NCI-H510A treated with DMSO at 0.1 percent for 48 hours (cell line): ENCODE measurements at places on chromosomes 6 and 20.
A peak's percentile ranks its signal among the peaks of the same experiment; 100 is the strongest.

DNA sequence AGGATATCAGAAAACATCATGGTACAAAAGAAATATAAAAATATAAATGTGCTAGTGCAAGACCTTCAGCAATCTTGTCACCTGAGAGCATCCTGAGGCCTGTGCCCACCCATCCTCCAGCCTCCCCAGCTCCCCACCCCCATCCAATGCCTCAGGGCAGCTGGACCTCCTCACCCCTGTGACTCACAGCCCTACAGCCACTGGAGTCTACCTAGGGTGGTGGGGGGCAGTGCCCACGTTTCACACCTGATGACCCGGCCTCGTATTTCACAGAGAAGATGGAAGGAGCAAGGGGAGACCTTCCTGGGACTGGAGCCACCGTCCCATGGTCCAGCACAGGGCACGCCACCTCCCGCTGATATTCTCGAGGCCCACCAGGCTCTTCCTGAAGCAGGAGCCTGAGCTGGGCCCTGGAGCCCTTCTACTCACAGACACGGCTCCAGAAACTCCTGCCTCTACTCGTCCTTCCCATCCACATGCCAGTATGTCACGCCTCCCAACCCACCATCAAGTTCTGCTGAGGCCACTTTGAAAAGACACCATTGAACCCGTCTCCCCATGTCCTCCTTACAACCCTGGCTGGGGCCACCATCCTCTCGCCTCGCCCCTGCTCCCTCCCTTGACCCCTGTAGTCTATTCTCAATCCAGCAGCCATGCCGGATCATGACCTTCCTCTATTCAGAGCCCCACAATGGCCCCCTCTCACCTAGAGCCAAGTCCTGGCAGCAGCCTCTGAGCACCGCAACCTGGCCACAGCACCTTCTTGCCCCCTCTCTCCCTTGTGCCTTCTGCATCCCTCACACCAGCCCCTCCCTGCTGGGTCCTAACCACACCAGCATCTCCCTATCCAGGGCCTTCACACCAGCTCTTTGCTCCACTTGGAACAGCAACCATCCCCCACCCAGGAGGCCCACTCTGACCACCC is 13.3 kb downstream of the APMAP start:
- DNase-seq, result no peak

DNA sequence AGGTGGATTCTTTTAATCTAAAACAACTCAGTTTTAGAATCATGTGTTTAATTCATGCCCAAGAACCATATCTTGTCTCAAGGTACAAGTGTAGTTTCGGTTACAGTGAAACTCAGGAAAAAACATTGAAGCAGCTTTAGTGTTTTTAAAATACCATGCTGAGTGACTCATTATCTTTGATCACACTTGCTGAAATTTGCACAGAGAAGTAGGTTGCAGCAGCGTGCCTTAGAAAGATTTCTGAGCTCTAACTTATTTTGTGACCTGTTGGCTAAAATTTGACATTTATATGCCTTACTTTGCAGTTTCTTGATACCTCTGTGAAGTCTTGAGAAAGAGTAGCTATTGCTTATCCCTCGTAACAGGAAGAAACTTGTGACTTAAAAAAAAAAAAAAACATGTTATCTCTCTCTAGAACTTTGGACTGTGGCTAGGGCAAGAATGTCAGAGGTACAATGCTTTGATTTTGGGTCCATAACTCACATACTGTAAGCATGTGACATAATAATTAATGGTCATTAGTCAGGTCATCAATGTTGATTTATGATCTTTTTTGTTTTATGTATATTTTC is 34.5 kb upstream of the FUCA2 start:
- no peak for DNase-seq

- no peak for DNase-seq
Observed at GRCh38 chr6:47737406-47737805, 39.0 kb downstream of the ADGRF4 start.

- DNase-seq, result no peak
Observed at GRCh38 chr20:57188576-57189079, 77.8 kb downstream of the BMP7 start.

GRCh38 chr6:98669371-98669770 is 165.0 kb upstream of the POU3F2 start:
- peak; percentile 52 for DNase-seq
